Fibroblast of skin of right quadriceps (primary cell): ENCODE measurements at places on chromosomes 4 and X.
A peak's percentile ranks its signal among the peaks of the same experiment; 100 is the strongest.

GRCh38 chr4:15753786-15754185 is 24.3 kb upstream of the CD38 start:
- DNase-seq, result peak; percentile 12

- no peak for DNase-seq
Observed at GRCh38 chr4:123770884-123771283, 374.3 kb downstream of the SPRY1 start.

DNA sequence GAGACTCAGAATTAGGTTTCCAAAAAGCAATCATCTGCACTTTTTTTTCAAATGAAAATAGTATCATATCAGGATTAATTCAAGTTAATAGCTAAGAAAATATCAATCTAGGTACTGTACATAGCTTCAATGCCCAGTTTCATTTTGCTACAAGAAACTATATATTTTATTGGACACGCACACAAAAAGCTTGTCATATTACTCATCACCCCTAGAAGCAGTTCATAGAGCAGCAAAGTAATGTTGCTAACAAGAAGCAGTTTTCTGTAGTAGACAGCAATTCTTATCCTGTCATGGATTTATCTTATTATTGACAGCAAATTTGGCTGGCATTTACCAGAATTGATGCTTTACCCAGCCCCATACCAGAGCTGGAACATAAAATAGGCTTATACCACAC is 52.3 kb upstream of the LSM6 start:
- no peak for DNase-seq

DNA sequence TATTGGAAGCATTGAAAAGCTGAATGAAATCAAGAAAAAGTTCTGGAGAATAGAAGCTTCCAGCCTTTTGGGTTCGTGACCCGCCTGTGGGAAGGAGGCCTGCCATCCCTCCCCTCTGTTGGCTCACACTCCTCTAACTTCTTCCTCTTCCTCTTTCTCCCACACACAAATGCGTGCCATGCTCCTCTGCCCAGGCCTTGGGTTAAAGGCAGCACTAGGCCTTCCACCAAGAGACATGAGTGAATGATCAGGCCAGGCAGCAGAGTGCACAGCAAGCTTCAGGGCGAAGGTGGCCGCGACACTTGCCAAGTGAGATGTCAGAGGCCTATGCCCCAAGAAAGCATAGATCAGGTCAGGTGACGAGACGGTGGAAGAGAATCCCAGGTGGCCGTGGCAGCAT is 38.4 kb downstream of the FAM193A start:
- DNase-seq, result no peak

DNA sequence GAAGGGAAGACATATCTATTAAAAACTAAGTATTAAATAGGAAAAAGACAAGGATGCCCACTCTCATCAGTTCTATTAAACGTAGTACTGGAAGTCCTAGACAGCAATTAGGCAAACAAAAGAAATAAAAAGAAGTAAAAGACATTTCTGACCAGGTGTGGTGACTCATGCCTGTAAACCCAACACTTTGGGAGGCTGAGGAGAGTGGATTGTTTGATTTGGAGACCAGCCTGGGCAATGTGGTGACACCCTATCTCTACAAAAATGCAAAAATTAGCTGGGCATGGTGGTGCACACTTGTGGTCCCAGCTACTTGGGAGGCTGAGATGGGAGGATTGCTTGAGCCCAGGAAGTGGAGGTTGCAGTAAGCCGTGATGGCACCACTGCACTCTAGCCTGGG is 1071.8 kb downstream of the FAT4 start:
- no peak for DNase-seq

- no peak for DNase-seq
Observed at GRCh38 chrX:140087875-140088274, 122.6 kb upstream of the CXorf66 start.

GRCh38 chr4:1203026-1203616 is 30.7 kb upstream of the SPON2 start:
- no peak for DNase-seq

GRCh38 chr4:147731580-147732517 is at the start of gene ARHGAP10:
TSS of gene ARHGAP10 (plus strand) at chr4:147732088. CDS start at chr4:147732302, 214 bp downstream.
- peak; percentile 85 for DNase-seq

DNA sequence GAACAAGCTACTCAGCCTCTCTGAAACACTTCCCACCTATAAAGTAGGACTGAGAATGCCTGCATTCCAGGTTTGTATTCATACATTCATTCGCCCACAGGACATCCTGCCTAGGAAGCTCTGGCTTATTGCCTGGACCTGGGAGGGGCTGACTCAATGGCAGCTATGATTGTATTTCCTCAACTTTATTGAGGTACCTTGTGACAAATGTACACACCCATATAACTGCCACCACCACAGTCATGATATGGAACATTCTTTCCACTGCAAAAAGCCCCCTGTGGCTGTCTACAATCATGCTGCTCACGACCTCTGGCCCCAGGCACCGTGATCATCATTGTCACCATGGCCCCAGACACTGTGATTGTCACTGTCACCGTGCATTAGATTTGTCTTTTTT is 68.3 kb downstream of the ABLIM2 start:
- DNase-seq, result peak; percentile 17

DNA sequence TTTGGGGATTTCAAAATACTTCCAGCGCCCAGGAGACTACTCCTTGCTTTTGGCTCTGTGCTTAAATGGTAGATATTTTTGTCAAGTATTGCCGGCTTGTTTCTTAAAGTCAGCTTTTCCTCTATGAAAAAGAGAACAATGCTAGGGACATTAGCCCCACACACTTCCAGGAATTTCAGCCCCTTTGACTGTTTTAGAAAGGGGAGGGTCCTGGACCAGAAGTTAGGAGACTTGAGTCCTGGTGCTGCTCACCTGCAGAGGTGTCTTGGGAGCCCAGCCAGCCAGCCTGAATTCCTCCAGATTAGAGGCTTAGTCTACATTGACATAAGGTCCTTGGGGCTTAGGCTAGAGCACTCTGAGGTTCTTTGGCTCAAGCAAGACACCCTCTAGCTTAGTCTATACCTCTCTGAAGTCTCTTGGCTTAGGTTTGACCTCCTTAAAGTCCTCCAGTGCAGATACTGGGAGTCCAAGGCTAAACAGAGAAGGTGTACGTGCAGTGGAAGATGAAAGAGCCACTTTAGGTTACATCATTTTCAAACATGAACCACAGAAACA is 1.6 kb upstream of the SETD7 start:
- no peak for DNase-seq

DNA sequence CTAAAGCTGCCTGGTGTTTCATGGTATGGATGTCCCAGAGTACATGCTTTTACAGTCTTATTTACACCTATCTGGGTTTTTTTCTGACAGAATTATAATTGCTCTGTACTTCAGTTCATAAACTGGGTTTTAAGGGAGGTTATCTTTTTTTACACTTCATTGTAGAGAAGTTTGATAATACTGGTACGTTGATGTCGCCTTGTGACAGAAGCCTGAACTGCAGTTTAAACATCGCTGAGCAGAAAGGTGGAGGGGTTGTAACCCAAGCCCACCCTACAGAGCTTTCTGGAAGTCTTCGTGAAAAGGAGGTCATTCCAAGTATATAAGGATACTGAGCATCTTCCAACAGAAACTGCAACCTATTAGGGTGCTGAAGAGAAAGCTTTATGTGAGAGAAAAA is 46.4 kb downstream of the BEX1 start:
- no peak for DNase-seq

DNA sequence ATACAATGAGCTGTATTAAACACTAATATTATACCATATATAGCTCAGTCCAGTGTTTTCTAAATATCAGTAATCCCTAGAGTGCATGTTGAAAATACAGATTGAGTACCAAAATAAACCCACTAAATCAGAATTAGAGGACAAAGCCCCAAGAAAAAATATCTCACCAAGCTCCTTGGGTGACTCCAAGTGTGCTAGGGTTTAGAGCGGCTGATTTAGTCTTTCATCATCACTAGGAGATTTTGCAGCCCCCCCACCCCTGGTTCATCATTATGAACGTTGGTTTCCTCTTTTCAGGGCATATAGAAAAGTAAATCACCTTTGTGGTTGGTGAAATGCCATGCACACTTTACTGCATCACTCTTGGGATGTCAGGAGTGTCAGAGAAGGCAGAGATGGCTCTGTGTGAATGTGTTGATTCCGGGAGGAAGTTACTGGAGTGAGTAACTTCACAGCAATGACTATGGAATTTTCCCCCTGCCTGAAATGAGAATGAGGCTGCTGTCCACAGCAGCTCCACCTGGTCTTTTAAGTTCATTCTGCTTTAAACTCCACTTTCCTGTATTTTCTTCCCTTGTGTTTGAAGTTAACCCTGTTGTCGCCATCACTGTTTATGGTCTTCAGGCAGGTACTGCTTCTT is 25.2 kb upstream of the ANAPC4 start:
- peak; percentile 60 for DNase-seq

DNA sequence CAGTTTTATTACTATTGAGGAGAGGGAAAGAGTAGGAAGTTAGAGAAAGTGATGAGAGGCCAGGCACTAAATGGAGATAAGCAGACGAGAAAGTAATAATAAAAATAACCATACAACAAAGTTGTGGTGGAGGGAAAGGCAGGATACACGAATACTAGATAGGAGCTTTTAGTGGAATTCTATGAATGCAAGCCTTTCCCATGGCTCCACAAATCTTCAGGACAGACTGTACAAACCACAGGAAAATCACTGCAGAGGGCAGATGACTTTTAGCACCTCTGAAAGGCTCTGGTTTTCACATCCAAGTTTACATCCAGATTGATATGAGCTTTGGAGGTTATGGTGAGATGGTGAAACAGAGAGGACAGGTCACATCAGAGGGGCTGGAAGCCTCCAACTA is 41.5 kb downstream of the TNIP3 start:
- peak; percentile 38 for DNase-seq

- no peak for DNase-seq
Observed at GRCh38 chr4:39539089-39539611, 11.9 kb upstream of the UGDH start.

DNA sequence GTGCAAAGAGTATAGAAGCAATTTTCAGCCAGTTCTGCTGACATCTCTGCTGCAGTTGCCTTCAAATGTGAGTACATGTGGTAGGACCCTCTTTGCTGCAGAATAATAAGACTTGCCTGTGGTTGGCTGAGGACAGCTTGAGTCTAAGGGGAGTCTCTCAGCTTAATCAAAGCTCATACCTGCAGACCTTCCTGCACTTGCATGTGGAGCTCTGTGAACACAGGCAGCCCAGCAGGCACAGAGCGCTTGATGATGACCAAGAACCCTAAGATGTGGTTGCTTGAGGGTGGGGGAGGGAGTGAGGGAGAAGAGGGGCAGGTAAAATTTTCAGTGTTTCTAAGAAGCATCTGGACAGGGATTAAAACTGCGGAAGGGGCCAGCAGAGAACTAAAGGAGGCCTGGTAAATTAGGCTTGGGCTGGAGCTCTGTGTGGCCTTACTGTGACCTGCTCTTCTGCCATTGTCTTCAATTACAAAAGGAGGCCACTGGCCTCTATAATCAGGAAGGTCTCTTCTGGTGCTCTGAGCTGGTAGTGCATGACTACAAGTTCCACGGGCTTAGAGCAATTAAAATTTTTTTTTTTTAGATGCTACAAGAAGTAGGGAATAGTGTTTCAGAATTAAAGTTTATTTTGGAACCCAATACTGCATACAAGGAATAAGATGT is 59.9 kb upstream of the CHRNA9 start:
- DNase-seq, result no peak

GRCh38 chrX:95056901-95057300 is 1382.9 kb downstream of the FAM133A start:
- DNase-seq, result peak; percentile 44

DNA sequence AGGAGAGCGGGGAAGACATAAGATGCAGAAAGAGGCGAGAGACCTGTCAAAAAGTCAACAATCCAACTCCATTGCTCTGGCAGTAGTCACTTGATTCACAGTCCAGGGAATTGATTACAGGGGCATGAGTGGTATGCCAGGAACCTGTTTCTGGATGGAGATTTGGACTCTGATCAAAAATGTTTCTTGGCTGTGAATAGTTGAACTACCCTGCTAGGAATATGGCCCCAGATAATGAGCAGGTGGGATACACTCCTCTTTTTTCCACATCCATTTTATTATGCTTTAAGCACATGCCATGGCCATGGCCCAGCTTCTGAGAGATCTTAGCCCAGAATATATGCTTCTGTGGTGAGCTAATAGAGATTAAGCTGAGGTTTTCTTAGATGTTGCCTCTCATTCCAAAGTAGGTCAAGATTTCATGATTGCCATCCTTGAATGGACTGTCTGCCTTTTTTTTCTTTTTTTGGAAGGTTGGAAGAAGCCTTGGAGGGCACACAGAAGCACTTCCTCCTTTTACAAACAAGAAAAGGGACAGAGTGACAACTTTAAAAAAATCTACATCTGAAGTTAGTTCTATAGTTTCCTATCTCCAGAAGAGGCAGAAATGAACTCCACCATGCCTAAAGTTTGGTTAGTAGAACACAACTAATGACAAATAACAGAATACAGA is 121.9 kb downstream of the KIT start:
- no peak for DNase-seq

DNA sequence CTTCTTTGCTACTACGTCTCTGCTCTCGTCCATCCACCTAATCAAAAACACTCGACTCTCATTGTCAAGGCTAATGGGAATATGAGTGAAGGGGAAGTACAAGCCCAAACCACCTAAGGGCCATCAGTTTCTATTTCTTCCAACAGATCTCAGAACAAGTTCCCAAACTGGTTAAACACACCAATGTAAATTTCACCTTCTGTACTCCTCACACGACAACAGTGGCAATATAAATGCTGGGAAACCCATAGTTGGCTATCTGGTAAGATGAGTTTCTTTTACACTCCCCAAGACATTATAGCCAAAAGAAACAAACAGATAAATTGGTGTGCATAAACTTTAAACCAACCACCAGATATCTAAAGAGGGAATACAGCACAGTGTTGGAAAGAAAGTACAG is 21.9 kb downstream of the ACSL1 start:
- no peak for DNase-seq

DNA sequence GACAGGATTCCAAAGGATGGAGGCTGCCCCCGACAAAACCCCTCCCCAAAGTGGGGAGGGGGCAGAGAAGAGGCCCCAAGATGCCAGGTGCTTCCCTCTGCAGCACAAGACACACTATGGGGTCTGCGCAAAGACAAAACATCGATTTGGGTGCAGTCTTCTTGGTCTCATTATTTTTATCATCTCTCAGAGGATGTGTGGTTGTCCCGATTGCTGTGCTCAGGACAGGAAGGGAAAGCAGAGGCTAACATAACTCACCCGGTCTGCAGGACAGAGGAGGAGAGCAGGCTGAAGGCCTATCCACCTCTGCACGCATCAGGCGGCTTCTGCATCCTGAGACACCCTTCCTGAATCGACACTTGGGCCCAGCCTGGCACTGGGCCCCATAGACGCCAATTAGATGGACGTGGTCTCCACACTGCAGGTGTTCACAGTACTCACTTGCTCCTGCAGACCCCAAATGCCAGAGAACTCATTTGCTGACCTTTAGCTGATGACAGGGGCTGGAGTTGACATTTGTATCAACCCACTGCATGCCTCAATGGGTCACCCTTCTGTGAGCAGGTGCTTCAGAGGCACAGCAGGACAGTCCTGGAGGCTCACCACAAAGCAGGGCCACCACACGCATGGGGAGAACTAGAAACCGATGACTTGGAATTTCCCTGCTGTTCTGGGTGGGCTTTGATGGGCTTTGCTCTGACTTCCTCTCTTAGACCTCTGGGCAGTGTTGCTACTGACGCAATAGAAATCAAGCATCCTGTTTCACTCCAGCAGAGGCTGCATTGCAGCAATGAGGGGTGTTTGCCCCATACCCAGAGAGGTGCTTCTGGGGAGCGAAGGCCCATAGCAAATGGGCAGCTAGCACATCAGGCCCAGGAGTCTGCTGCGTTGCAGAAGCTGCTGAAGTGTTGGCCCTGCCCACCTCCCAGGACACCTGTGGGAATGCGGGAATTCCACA is 96.3 kb upstream of the ENPP6 start:
- DNase-seq, result no peak
